ENCODE measurements at places on chromosomes 12 and 14.

GRCh38 chr14:84988357-84988756 lies 541.6 kb upstream of the FLRT2 start:
- DNase-seq, result no peak

DNA sequence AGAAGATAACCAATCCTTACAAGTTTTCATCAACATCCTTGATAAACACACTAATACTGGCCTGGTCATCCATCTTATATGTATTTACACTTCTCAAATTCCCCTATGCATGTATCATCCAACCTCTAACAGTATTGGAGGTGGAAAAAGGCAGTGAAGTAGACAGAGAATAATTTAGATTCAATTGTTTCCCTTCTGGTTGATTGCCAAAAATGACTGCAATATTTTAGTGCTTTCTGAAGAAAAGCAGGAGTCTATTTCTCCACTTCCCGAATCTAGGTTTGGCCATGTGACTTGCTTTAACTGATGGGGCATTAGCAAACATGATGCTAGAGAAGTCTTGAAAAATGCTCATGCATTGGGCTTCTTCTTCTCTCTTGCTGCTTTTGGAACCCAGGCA lies 78.3 kb upstream of the METAP2 start:
- no peak for DNase-seq

GRCh38 chr12:100671396-100672074 lies 98.1 kb downstream of the GAS2L3 start:
- no peak for DNase-seq

DNA sequence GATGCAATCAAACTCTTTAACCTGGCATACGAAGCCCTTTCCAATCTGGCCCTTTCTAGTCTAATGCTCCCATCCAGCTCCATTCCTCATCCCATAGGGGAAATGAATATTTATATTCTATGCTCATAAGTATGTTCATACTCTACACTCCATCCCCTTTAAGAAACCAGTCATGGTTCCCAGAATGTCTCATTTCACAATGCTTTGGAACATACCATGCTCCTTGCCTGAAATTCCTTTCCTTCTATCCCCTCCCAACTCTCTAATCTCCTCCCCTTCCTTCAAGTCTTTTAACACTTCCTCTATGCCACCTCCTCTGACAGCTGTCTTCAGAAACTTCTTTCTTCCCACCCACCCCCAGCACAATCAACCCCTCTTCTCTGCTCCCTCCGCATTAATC lies 207.0 kb upstream of the CAND1 start:
- no peak for DNase-seq

DNA sequence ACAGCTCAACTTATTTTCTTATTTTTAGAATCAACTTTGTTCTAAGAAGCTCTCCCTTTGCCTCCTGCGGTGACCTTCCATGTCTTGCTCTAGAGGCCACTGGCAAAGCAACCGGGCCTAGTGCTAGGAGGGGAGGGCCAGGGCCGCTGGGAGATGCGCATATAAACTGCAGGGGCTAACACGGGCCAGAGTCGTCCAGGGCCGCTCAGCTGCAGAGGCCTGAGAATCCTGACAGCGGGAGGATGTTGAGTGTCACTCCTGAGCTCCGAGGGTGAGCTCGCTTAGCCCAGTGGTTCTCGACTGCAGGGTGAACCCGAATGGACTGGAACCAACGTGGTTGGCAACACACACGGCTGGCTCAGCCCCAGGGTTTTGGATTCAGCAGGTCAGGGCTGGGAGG lies 6.5 kb upstream of the PIWIL1 start:
- no peak for DNase-seq

Measured in activated CD4-positive, alpha-beta memory T cell treated with anti-CD3 and anti-CD28 coated beads, Interleukin-2, amount 10 ng/mL, durations not matched to agents 7 days and 5 days (primary cell).